MM.1S (cell line): ENCODE measurements at places on chromosomes 7 and 10.

DNA sequence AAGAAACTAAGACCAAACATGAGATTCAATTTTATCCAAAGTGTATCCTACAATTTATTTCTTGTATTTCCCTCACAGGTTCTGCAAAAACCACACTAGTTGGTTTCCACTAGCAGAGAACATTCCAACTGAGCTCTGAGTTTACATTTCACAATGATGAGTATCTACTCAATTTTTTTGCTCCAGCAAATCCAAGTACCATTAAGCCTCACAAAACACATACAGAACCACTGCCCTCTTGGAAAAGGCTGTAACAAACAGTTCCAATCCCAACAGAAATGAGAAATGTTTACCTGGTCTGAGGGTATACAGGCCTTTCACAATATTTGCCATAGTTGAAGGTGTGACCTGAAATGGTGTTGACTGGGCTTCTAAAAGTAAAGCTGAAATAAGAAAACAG, 59.9 kb downstream of the CACUL1 start:
- no peak for DNase-seq

DNA sequence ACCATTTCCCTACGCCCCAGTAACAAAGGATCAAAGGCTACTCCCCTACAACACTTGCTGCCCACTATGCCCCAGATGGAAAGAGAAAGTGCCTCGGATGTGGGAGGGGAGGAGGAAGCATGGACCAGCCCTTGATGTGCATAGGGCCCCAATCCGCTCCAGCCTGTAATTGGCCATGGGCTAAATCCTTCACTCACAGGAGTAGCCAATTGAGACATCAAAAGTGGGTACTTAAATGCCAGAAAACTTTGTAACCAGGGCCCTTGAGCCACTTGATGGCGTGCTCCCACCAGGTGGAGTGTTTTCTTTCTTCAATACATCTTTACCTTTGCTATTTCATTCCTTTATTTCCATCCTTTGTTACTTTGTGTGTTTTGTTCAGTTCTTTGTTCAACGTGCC, 500.5 kb upstream of the LRRN3 start:
- DNase-seq, result no peak

DNA sequence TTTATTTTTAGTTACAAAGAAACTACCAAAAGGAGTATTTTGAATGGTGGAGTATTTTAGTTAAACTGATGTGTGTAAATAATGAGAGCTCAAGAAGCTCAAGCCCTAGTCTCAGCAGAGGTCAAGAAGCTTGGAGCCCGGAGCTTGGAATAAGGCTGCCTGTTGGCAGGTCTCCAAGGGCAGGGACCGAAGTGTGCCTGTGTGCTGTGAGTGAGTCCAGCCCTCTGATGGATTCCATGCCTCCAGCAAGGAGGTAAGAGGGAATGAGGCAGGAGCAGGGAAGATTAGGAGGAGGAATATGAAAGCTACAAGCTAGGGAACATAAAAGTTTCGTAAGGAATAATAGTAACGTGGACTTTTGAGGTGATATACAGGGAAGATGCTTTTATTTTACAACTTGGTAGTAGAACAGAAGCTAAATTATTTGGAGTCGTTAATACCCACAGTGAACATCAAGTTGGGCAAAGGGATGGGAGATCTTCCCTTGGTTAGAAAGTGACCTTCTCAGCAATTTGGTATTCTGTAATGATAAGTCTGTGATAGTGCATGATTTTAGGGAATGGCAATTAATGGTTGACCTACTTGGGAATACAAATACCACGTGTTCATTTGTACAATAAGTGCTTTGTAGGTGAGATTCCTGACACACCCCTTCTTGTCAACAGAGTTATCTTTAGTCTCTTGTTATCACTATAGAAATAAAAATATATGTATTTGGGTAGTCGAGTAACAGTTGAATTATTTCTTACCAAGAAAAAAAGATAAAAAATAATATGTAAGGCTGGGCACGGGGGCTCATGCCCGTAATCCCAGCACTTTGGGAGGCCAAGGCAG, 4.6 kb downstream of the SEC23IP start:
- no peak for DNase-seq

- DNase-seq, result no peak
These were observed 36.3 kb downstream of the ASB13 start for GRCh38 chr10:5630112-5630436.

DNA sequence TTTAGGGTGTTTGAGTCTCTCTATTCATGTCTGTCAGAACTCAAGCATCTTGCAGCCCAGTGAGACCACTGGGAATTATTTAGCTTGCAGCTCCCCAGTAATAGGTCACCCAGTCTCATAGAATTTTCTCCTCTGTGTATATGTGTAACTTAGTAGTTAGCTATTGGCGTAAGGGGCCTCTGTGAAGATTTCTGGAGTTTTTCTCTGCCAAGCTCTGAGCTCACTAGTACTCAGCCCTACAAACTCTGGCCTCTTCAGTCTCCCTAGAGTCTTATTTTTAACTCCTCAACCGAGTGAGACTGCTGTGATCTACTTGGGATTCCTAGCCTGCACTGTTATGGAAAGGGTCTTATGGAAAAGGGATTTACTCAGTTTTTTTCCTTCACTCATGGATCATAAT, 90.2 kb downstream of the PPP1R9A start:
- DNase-seq, result no peak

DNA sequence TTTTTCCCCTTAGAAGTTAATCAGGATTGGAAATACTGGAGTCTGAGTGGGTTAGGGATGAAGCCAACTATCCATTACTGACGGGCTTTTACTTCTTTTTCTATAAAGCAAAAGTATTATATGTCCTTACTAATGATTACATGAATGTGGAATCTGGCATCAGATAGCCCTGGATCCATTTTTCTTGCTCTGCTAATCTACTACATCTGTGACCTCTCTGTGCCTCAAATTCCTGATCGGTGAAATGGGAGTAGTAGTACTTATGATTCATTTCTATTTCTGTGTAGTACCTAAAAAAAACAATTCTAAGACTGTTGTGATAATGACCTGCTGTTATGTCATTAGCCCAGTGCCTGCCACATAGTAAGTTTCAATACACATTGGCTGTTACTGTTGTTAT, 621.6 kb downstream of the SORCS3 start:
- no peak for DNase-seq

- DNase-seq, result no peak
These were observed 1.7 kb downstream of the IGF2BP3 start for GRCh38 chr7:23468526-23469149.

GRCh38 chr7:5677538-5678294, 103.7 kb downstream of the RNF216 start:
- peak; percentile 25 for DNase-seq

- no peak for DNase-seq
These were observed 617.2 kb downstream of the AUTS2 start for GRCh38 chr7:70215491-70215890.

- DNase-seq, result no peak
These were observed 34.2 kb downstream of the SRI start for GRCh38 chr7:88185650-88186049.

- peak; percentile 26 for DNase-seq
These were observed 174.2 kb downstream of the PTN start for GRCh38 chr7:137169282-137169698.

GRCh38 chr7:111561654-111561903, 713 bp downstream of the IMMP2L start:
- no peak for DNase-seq

DNA sequence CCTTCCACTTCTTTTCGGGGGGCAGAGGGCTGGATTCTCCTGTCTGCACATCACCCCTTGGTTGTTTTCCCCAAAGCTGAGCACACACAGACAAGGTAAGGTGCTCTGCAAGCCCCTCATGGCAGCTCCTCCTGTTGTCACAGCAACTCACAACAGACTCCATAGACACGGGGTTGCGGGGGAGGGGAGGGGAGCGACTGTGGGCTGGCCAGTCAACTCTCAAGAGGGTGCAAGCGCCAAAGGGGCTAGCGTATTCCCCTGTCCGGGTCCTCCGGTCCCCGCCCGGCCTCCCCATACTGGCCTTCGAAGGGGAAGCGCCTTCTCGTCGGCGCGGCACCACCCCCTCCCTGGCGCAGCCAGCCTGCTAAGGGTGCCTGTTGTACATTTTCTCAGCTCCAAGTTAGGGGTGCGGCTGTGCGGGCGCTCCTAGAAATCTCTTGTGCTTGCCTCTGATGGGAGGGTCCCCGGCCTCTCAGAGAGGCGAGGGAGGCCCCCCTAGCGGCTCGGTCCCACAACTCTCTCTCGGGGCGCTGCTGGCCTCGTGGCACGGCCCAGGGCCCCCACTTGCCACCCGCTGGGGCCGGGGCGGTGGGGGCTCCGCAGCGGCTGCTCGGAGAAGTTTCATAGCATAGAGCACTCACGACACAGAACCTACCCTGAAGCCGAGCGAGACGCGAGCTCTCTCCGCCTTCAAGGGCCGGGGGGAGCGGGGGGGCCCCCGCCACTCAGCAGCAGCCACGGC, 498 bp downstream of the RHOBTB1 start:
- peak; percentile 24 for DNase-seq

DNA sequence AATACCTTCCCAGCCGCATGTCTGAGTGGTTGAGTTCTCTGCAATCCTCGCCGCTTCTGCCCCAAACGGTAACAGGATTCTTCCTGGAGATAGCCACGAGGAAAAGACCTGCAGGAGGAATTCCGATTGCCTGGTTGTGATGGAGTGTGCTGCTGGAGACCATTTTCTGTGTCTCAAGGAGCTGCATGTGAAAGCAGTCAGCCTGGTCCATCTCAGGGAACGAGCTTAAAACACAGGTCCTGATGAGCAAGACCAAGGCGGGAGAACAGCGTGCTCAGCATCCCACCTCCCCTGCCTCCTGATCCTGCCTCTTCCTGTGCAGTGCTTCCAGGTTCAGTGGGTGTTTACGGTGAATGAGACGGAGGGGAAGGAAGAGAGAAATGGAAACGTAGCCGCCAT, 26.5 kb downstream of the VIPR2 start:
- no peak for DNase-seq
